ENCODE measurements at places on chromosomes 3 and 15.
A peak's percentile ranks its signal among the peaks of the same experiment; 100 is the strongest.

GRCh38 chr3:33629219-33629618 lies 88.8 kb downstream of the CLASP2 start:
- DNase-seq: no peak

DNA sequence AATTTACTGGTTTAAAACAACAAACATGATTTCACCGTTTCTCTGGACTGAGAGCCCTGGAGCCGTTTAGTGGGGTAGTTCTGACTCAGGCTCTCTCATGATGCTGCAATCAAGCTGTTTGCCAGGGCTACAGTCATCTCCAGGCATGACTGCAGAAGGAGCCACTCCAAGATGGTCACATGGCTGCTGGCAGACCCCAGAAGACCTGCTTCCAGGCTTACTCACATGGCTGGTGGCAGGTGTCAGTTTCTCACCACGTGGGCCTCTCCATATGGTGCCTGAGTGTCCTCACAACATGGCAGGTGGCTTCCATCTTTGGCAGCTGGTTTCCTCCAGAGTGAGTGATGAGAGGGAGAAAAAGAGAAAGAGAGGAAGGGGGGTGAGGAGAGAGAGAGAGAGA lies 378.3 kb upstream of the RGMA start:
- peak; percentile 55 for DNase-seq

- no peak for DNase-seq
These were observed 209.7 kb downstream of the P3H2 start for GRCh38 chr3:189911001-189911400.

DNA sequence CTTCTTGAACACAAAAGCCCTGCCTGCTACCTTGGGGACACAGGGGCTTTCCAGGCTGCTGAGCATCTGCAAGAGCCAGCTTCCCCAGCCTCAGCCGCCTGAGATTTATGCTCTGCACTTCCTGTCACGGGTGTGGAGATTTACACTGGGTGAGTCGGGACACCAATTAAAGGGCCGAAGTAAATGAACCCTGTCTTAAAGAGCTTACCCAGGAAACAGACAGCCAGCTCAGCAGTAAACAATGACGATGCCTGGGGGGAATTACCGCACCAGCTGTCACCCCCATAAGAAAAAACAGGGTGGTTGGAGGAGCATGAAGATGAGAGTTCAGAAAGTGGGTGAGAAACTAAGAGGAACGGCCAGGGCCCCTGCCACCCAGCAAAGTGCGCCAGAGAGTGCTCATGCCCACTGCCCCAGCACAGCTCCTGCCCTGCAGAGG lies 37.5 kb upstream of the IQSEC1 start:
- DNase-seq: peak; percentile 92

DNA sequence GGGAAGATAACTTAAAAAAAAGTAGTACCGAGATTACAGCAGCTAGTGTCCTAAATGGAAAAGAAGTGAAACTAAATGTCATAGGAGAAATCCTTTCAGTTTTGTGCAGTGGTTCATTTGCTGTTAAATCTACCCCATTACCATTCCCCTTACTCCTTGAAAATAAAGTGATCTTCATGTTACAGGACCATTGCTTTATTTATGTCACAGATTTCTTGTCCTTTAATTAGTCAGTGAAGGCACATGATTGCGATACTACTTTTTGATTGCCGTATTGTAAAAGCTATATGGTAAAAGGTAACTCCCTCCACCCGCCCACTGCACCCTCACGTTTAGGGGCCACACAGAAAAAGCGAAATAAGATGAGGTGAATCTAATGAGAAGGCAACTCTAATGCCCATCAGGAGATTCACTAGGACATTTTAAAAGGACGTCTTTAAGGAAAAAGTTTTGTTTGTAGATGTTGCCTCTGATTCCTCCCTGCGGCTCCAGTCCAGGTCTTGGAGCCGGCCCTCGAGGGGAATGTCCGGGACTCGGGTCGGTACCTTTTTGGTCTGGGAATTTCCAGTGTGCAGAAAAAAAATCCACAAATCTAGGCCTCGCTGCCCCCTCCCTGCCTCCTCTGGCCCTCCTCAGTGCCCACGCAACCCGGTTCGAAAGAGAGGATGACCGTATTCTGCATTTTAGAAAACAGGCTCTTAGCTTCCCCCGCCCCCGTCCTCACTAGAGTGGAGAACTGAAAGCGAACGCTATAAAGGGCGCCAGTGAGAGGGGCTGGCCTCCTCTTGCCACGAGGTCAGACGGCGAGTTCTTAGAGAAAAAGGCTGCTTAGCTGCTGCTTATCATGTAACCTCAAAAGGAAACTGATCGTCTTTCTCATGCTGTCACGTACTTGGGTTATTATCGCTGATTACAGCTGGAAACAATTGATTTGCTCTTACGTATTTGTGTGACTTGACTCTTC lies 21.8 kb upstream of the NFKBIZ start:
- DNase-seq: no peak
